Activated T-cell treated with anti-CD3 and anti-CD28 coated beads, Interleukin-2, amount 50 U/mL, for 48 hours (primary cell): ENCODE measurements at places on chromosomes 16 and 17.

- DNase-seq = no peak
Observed at GRCh38 chr17:48753794-48754499, 25.4 kb upstream of the HOXB13 start.

GRCh38 chr17:4310354-4311060, 46.7 kb upstream of the ANKFY1 start:
- DNase-seq = no peak

DNA sequence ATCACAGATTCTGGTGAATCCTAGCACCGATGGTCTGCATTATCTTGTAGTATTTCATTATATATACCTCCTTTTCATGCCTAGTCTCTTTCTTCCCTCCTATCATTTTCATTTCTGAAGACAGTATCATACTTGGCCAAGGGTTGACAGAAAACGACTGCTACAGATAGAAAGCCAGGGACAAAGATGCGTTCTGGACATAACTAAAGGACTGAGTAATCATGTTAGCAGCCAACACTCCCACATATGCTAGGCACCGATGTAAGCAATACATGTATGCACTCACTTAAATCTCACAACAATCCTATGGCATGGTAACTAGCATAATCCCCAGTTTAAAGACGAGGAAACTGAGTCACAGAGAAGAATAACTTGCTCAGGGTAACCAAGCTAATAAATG, 22.9 kb downstream of the RDM1 start:
- DNase-seq = no peak

- no peak for DNase-seq
Observed at GRCh38 chr17:40992666-40993065, 1.3 kb downstream of the KRTAP3-3 start.

DNA sequence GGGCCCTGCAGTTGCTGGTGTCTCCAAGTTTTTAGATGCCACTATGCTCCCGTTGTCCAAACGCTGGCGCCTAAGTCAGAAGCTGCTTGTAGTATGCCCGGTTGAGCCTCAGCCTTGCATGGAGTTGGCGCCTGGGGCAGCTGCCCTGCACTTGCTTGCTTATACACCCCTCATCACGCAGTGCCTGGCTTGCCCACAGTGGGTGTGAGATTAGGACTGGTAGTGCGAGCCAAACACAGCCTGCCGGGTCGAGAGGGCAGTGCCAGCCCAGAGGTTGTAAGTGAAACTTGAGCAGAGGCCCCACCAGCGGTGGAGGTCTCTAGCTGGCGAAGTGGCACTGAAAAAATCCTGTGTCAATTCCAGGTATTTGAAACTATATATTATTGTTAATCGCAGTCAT, 90.3 kb downstream of the ITFG1 start:
- no peak for DNase-seq

DNA sequence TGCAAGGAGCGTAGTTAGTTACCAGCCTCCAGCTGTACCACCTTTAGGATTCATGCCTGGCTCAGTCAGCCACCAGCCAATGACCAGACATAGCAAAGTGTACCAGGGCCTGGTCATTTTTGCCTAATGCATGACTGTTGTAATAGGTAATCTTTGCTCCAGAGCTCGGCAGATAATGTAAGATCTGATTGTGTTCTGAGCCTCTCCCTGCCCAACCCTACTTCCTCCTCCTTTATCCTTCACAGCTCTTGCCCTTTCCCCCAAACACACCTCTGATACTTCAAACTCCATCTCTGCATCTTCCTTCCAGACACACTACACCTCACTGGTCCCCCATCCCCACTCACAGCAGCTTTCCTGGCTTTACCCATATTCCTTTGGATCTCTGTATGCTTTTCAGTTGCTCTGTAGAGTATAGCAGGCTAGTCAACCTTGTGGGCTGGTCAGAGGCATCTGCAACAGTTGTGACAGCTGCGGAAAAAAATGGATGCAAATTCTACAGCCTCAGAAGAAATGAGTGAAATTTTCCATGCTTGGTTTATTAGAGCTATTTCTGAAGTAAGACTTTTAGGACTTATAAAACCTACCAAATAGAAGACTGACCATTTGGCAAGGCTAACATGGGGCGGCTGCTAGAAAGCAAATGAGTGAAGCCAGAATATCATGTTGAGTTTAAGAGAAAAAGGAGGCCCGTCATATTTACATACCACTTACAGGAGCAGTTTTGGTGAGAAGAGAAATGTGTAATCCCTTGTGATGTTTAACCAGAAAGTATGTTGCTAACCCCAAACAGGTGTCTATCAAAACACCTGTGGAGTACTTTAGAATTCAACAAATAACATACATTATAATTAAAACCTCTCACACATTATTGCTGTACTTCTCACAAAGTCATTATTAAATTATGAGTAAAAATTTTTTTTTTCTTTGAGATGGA, 19.9 kb upstream of the C16orf87 start:
- DNase-seq = no peak

- no peak for DNase-seq
Observed at GRCh38 chr17:20206591-20206990, 197.4 kb downstream of the SPECC1 start.
